CD4-positive, alpha-beta T cell treated with Interleukin-1 beta for 1 hour (primary cell): ENCODE measurements at places on chromosomes 3 and 15.

- no peak for DNase-seq
Measured at GRCh38 chr3:16113704-16114103, 60.8 kb upstream of the GALNT15 start.

GRCh38 chr3:178325330-178325729 lies 210.9 kb upstream of the KCNMB2 start:
- no peak for DNase-seq

DNA sequence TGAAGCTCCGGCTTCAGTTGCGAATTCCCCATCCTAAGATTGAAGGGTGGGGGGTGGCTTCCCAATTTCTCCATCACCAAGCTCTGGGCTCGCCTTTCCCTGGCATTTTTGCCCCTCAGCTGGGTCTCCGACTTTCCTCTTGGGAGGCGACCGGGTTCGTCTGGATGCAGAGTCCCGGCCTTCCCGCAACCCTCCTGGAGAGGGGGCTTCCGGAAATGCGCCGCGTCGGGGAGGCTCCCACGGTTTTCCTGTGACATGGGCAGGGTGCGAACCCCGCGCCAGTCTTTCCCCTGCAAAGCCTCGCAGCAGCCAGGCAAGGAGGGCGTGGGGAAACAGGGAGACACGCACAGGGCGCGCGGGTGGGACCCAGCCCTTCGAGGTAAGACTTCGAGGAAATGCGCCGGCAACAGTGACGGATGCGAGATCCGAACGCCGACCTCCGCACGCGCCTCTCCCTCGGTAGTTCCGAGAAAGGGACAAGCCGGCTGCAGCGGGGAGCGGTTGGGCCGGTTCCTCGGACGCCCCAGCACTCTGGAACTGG lies 466 bp upstream of the HCN4 start:
- no peak for DNase-seq

DNA sequence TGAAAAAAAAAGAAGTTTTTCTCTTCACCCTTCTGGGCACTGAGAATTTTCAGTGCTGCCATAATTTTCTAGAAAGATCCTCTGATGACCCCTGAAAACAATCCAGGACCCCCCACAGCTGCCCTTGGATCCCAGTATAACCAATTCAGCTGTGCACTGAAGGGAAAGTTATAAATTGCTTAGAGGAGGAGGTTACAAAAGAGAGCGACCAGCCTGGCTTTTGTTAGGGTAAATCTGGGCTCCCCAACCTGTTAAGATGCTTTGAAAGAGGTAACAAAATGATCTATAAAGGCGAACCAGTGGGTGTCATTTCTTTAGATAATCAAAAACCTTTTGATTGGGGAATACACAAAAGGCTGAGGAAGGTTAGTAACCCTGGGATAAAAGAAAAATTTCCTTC lies 407.9 kb upstream of the ATP11B start:
- DNase-seq = no peak

DNA sequence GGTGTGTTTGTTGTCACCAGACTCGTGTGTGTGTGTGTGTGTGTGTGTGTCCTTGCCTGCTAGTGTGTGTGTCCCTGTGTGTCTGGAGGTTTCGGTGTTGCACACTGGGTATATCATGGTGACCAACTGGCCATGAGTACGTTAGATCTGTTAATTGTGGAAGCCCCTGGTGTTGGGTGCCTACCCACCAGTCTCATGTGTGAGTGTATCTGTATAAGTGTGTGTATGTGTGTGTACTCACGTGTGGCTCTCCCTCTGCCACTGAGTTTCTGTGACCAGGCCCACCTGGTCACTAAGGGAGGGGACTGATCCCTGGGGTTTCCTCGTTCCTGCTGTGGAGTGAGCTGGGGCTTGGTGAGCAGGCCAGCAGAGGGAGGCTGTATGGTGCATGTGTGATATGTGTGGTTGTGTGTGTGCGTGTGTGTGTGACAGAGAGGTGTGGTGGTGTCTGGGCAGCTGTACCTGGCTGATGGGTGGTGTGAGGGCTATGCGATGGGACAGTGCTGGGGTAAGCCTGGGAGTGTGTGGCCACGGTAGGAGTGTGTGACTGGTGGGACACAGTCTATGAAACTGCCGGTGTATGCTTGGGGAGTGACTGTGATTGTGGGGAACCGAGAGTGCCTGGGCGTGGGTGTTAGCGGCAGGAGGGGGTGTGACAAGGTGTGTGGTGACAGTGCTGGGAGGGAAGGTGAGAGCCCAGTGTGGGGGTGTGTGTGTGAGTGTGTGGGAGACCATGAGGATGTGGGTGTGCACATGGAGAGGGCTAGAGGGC lies 1.8 kb downstream of the PRKCD start:
- DNase-seq = peak; percentile 75

DNA sequence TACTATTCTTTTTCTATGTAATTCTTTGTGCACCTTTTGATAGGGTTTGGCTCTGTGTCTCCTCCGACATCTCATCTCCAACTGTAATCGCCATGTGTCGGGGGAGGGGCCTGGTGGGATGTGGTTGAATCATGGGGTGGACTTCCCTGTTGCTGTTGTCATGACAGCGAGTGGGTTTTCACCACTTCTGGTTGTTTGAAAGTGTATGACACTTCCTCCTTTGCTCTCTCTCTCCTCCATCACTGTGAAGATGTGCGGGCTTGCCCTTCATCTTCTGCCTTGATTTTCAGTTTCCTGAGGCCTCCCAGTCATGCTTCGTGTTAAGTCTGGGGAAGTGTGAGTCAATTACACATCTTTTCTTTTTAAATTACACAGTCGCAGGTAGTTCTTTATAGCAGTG lies 225.8 kb upstream of the DPPA4 start:
- DNase-seq = peak; percentile 40

DNA sequence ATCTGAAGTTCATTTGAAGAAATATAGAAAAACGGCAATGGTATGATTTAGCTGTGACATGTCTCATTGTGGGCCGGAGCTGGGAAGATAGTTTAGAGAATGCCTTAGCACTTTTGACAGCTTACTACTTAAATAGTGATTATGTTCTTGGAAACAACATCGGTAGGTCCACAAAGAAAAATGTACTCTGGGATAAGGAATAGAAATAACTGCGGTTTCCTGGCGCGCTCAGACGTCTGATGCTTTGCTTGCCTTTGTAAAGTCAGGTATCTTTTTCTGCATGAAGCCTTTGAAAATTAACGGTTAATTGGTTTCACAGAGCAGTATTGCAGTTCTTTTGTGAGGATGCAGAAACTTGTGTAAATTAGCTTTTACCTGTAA lies 1.4 kb downstream of the USP3 start:
- DNase-seq = no peak

- DNase-seq = no peak
Measured at GRCh38 chr3:89250742-89251141, 143.3 kb downstream of the EPHA3 start.

GRCh38 chr15:91520850-91521249 lies 332.7 kb upstream of the SLCO3A1 start:
- DNase-seq = no peak

- DNase-seq = no peak
Measured at GRCh38 chr3:147890114-147890513, 480.9 kb downstream of the ZIC1 start.

GRCh38 chr15:27936164-27936563 lies 163.0 kb downstream of the OCA2 start:
- no peak for DNase-seq

GRCh38 chr3:195101001-195101583 lies 169.9 kb downstream of the XXYLT1 start:
- peak; percentile 19 for DNase-seq

DNA sequence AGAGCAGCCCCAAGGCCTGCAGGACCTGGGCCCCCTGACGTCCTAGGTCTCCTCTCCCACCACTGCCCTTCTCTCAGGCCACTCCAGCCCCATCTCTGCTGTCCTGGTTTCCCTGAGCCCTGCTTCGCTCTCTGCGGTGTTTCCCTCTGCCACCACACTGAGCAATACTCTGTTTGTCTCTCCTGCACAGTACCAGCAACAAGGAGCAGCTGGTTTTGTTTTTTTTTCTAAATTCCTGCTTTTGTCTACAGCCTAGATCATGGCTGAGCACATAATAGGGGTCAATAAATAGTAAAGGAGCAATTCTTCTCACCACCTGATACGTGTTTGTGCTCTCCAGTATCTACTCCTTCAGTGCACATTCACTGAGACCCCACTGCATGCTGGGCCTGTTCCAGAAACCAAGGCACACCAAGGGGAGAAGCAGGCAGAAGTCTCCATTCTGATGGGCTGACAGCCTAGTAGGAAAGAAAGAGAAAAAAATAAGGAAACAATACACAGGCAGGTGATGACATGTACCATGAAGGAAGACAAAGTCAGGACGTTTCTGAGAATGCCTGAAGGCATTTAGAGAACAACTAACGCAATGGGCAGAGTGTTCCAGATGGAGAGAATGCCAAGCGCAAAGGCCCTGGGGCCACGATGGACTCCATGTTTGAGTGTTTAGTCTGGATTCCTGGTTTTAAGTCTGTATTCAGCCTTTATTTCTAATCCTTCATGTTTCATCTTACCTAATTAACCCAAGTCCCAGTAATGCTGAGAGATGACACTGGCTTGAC lies 6.0 kb upstream of the ACAD9 start:
- DNase-seq = no peak

DNA sequence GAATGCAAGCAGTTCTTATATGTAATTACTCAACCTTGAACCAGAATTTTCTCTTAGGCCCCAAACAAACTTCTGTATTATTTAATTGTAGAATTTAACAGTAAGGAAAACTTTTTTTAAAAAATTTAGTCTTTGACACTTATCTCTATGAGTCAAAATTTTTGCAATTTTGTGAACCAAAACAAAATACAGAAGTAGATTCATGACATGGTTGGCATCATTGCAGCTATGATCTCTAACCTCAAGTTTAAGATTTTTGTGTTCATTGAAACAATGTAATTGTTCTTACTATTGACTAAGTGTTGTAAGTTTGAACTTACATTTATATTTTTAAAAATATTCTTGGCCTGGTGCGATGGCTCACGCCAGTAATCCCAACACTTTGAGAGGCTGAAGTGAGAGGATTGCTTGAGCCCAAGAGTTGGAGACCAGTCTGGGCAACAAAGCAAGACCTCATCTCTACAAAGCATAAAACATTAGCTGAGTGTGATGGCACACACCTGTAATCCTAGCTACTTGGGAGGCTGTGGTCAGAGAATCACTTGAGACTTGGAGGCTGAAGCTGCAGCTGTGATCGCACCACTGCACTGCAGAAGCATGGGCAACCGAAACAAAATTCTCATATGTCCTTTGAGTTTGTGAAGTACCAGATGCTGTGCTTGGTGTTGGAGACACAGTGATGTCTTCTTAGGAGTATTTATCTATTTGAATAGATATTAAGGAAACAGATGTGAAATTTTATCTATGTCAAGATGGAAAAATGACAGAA lies 39.7 kb downstream of the STT3B start:
- no peak for DNase-seq

GRCh38 chr15:80423215-80423614 lies 19.0 kb downstream of the ARNT2 start:
- DNase-seq = no peak

DNA sequence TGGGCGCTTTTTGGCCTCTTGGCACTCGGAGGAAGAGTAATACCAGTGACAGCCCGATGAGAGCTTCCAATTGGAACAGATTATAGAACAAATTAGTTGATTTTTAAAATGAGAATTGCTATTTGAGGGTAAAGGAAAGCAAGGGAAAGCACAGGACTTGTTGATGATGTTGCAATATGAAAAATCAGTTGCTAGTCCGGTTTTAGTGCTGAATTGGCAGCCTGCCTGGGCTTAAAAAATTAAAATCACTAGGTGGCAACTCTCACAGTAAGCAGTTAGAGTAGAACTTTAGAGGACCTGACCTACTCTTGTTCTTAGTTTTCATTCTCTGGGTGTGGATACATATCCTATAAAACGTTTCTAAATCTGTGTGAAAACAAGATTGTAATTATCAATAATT lies 2.1 kb upstream of the SCAANT1 start:
- no peak for DNase-seq

GRCh38 chr3:179750720-179751328 lies 98.0 kb downstream of the USP13 start:
- DNase-seq = no peak

DNA sequence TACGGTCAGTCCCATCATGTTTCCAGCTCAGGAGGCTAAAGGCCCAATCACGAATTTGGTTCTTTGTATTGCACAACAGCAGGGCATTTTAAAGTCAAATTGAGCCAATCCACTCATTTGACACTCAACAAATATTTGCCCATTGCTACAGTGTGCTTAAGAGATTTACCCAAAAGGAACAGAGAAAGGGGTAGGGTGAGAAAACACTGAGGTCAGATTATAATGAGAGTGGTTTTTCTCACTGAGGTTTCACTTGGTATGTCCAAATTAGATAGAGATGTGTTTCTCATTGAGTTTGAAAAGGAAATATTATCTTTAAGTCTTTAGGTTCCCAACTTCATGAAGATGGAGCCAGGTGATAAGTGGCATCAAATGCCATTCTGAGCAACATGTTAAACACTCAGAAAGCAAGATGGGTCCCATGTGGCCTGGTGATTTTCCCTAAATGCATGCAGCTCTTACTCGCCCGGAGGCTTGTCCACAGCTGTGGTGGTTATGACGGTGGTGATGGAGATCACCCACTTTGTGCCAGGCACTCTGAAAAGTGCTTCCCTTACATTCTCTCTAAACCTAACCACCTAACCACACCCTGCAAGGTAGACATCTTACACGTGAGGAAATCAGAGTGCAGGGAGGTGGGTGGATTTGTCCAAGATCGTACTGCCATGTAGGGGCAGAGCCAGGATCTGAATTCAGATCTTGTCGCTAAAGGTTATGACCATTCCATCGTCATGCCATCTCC lies 31.2 kb upstream of the USP3 start:
- DNase-seq = no peak

DNA sequence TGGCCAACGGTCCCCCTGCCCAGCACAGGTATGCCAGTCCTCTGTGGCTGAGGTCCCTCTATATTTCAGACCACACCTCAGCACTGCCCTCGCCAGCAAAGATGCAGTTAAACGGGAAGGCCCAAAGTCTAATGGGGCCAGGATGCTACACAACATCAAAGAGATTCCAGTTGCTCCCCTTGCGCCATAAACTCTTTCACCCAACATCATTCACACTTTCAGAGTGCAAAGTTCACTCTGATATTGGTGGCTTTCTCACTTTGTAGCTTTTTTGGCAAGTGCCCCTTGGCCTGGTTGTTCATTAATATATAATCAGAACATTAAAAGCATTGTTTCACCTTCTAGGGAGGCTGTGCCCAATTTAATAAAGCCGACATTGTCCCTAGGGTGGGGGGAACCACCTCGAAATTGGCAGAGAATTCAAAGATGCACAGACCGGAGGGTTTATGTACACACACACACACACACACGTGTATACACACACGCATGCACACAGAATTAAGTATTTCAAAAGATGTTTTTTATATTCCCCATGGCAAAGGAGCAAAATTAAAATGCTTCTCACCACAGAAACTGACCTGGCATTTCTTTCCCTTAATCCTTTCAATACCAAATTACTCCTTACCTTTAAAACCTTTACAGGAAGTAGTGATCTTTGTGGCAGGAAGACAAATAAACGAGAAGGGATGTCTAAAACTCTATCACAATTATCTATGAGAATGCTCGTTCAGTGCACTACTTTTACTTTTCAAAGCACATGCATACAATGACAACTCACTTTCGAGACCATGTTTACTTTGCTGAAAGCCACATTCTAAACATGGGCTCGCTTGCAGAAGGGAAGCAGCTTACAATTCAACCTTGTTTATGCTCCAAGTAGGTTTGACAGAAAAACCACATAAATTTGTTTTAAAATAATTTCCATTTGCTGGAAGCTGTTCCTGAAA lies 19.5 kb downstream of the LRIG1 start:
- DNase-seq = no peak
